ENCODE measurements at places on chromosomes 5 and 9.

- no peak for DNase-seq
Measured at GRCh38 chr5:132093271-132093670, 19.7 kb downstream of the CSF2 start.

DNA sequence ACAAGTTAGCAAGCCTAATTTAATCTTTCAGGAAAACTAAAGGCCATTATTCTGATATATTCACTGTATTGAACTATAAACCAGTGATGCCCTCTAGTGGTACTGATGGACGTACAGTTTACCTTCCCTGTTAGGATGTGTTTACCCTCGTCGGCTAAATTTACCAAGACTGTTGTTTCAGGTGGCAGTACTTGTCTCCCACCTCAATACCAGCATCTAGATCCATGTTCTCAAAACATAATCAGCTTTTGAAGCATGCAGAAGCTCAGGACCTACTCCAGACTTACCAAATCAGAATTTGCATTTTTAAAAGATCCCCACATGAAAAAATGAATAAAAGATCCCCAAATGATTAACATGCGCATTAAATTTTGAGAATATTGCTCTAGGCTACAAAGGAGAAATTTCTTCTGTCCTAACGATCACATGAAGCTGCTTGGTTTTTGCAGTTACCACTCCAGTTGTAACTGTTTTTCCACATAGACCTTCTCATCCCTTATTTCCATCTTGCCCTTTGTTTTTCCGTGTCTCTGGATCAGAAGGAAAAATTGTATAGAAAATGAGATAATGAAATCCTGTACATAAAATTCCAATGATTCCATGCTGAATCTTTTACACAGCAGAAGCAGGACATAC, 3.2 kb upstream of the BAAT start:
- no peak for DNase-seq

- no peak for DNase-seq
Measured at GRCh38 chr5:170131235-170131634, 25.5 kb downstream of the FOXI1 start.

GRCh38 chr5:132474131-132474723, 16.3 kb downstream of the IRF1 start:
- DNase-seq: no peak

DNA sequence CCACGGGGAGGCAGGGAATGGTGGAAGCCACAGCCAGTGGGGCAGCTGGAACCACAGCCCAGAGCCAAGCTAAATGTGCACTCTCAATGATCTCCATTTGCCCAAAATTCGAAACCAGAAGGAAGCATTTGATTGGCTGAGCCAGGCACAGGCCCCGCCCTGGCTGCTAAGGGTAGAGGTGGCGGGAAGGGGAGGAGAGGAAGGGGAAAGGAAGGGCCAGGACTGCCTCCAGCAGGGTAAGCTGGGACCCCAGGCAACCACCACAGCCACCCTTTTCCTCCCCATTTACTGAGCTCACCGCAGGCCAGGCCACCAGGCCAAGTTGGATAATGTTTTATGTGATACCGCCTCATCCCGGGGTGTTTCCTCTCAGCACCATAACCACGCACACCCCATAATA, 100.3 kb upstream of the RAPGEF1 start:
- DNase-seq: no peak

DNA sequence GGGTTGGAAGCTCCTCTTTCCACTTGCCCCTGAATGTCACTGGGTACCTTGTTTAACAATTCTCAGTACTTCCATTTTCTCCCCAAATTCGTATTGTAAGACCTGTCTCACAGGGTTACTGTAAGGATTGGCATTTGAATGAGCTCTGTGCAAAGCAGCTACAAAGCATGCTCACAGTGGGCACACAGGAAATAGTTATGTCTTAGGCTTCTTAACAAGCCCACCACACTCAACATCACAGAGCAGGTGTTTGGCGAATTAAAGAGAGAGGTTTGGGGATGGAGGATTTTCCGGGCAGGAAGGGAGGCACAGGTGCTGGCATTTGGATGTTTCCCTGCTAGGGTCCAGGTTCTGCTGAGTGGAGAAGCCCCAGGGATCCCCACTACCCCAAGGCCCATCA, 17.0 kb upstream of the LHFPL2 start:
- DNase-seq: no peak

DNA sequence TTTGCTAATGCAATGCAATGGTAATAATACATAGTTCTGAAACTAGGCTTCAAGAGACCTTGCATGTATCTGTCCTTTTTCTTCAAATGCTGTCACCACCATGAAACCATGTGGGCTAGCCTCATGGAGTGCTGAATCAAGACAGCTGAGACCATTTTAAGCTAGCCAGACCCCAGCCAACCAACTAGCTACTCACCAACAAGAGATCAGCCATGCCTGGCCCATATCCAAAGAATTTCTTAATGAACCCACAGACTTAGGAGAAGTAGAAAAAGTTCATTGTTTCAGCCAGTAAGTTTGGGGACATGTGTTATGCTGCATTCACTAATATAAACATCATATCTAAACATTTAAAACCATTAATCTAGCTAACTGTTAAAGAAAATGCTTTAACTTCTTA, 139.8 kb upstream of the EDIL3 start:
- DNase-seq: no peak

DNA sequence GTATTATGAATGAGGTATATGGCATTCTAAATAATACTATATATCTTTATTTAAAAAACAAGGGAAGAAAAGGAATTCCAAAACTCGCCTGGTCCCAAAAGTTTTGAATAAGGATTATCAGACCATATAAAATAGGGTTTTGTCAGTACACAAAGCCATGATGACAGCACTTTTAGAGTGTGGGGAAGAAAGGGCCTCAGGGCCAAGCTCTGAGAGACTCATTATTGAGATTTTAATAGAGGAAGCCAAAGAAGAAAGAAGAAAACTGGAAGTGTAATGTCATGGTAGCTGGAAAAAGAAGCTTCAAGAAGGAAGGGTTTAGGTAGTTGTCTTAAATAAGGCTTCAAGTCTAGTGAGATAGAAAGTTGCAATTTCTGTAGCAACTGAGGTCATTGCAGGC, 53.0 kb downstream of the FCHO2 start:
- no peak for DNase-seq

DNA sequence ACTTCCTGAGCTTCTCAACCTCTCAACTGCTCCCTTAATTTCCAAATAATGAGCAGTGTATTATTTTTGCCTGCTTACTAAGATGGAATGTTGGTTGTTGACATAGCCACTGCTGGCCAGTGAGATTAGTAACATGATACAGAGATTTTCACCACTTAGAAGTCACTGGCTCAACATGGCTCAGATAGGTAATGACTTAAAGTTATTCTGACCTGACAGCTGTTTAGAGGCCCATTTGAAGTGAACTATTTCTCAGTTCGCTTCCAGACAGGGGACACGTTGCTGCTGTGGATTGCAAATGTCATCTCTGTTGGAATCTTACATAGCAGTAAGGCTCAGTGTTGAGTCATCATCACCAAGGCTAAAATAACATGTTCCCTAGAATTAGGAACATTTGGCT, 490.2 kb downstream of the TLE4 start:
- no peak for DNase-seq

GRCh38 chr9:74953235-74953751, 581 bp upstream of the C9orf40 start:
- DNase-seq: no peak

DNA sequence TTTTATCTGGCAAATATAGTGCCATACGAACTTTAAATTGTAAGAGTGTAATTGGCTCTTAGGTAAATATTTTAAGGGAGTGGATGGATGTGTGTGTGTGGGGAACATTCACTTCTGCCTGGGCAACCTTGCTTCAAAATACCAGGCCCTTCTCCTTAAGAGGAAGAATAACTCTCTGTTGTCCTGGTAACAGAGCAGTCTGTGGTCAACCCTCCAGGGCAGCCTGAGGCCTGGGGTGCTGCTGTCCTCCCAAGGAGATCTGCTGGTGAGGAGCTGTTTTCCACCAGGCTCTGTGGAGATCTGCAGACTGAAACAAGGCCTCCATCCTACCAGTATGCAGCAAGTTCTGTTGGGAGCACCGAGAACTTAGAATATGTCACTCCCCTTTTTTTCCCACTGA, 325.2 kb downstream of the PSAT1 start:
- DNase-seq: no peak

- DNase-seq: no peak
Measured at GRCh38 chr9:98230789-98231188, 24.7 kb downstream of the TBC1D2 start.

- no peak for DNase-seq
Measured at GRCh38 chr9:109115931-109116526, 3.7 kb downstream of the TMEM245 start.

DNA sequence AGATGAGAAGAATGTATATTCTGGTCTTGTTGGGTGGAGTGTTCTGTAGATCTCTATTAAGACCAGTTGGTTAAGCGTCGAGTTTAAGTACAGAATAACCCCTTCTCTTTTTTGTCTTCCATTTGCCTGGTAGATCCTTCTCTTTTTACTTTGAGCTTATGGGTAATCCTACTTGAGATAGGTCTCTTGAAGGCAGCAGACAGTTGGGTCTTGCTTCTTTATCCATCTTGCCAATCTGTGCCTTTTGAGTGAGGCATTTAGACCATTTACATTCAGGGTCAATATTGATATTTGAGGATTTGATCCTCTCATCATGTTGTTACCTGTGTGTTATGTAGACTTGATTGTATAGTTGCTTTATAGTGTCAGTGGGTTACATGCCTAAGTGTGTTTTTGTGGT, 152.7 kb downstream of the CWC27 start:
- DNase-seq: no peak

- no peak for DNase-seq
Measured at GRCh38 chr5:110304176-110304575, 422.3 kb downstream of the TMEM232 start.

- peak; percentile 33 for DNase-seq
Measured at GRCh38 chr5:176648474-176649194, 1.4 kb downstream of the TSPAN17 start.

GRCh38 chr5:180133060-180133459, 61.5 kb upstream of the RNF130 start:
- no peak for DNase-seq

DNA sequence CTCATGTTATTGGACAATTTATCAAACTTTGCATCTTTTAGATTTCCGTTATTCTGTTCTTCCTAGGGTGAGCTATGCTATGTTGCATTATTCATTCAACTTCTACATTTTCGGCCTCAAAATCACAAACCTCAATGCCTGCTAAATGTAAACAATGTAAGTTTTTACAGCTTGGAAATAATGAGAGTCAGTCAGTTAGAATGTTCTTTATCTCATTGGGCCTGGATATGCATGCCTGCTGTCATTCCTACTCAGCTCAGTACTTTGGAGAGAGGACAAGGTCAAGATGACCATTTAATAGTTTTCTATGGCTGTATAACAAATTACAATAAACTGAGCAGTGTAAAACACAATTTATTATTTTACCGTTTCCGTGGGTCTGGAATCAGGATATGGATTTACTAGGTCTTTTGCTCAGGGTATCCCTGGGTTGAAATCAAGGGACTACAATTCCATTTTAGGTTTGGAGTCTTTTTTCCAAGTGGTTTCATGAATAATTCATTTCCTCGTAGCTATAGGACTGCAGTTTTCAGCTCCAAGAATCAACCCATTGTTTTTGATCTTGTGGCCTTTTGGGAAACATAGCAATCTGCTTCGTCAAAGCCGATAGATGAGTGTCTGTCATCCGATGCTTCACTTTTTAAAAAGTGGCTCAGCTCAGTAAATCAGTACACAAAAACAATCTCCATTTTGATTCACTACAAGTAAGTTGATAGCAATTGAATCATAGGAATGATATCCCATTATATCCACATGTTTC, 1143.2 kb upstream of the CDH6 start:
- DNase-seq: no peak

- DNase-seq: no peak
Measured at GRCh38 chr9:92649007-92649406, 20.9 kb downstream of the IPPK start.

DNA sequence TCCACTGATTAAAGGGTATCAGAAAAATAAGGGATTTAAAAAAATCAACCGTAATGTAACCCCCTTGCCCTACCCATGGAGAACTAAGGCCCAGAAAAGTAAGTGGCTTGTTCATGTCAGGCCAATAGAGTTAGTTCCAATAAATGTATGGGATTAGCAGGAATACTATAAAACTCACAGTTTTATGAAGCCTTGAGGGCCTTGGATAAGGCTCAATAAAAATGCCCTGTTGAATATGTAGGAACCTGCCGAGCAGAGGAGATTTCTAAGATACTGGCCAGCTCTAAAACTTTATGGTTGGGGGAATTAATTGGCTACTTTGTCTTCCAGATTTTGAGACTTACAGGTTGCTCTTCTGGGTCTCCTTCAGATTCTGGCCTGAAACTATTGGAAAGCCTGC, 231.0 kb downstream of the GLIS3 start:
- DNase-seq: no peak

DNA sequence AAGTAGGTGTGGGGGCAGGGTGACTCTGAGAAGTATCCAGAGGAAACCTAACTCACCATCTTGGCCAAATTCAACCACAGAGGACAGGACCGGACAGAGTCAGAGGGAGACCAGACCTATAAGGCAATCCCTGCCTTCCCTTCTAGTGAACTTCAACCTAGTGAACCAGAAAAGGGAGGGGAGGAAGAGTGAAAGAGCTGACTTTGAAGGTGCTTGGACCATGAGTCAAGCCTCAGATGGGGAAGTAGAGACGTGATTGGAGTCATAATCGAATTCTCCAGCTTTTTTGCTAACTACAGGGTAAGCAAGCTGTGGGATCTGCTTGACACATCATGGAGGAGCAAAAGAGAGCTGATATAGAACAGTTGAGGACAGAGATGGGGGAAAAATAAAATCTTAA, 18.8 kb upstream of the KIF2A start:
- no peak for DNase-seq

DNA sequence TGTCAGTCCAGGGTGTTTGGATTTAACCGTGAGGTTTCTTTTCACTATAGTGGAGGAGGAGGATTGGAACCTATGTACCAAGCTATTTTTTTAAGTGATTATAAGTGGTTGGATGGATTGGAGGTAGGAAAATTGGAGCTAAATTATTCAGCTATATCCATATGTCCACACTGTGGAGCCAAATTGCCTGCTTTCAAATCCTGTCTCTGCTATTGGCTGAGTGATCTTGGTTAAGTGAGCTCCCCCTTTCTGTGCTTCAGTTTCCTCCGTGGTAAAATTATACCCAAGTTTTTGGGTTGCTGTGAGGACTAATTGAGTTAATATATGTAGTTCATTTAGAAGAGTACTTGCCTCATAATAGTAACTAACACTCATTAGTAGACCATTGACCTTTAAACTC, 2.5 kb downstream of the CENPP start:
- no peak for DNase-seq

GRCh38 chr5:100668511-100668910, 133.3 kb downstream of the FAM174A start:
- no peak for DNase-seq

- DNase-seq: no peak
Measured at GRCh38 chr9:35481347-35481975, 8.4 kb upstream of the RUSC2 start.

GRCh38 chr9:123537809-123538208, 181.8 kb downstream of the CRB2 start:
- DNase-seq: no peak

DNA sequence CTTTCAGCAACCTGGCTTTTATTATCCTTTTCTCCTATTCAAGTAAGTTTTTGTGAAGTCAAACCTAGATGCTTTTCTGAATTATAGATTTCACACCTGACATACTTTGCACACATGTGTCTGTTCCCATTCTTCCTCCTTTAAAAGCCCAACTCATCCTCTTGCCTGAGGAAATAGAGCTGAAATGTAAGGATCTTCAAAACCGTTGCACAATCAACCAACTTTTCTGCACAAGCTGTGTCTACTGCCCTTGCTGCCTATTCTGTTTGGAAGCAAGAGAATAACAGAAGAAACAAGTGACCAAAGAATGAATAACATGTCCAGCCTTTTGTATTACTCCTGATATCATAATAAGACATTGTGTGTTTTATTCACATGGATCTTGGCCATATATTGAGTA, 95.1 kb upstream of the ITGA1 start:
- no peak for DNase-seq
